Activated CD8-positive, alpha-beta memory T cell treated with anti-CD3 and anti-CD28 coated beads for 1 hour (primary cell): ENCODE measurements at places on chromosomes 2 and 18.

GRCh38 chr2:72144274-72144631 lies 3.4 kb downstream of the CYP26B1 start:
- no peak for DNase-seq

DNA sequence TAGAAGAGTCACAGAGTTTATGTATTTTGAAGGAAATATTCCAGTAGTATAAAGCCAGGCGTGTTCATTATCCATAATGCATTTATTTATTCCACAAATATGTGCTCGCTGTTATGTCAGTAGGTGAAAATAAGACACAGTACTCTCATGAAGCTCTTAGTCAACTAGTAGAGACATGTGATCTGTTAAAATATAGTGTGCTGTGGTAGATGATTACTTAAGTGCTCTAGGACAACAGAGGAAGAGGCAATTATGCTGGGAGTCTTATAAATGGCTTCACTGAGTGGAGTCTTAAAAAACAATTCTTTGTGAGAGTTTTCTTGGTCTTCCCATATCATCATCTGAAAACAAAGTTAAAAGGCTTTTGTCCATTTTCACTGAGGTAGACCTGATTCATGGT lies 457.3 kb downstream of the XIRP2 start:
- DNase-seq = no peak

DNA sequence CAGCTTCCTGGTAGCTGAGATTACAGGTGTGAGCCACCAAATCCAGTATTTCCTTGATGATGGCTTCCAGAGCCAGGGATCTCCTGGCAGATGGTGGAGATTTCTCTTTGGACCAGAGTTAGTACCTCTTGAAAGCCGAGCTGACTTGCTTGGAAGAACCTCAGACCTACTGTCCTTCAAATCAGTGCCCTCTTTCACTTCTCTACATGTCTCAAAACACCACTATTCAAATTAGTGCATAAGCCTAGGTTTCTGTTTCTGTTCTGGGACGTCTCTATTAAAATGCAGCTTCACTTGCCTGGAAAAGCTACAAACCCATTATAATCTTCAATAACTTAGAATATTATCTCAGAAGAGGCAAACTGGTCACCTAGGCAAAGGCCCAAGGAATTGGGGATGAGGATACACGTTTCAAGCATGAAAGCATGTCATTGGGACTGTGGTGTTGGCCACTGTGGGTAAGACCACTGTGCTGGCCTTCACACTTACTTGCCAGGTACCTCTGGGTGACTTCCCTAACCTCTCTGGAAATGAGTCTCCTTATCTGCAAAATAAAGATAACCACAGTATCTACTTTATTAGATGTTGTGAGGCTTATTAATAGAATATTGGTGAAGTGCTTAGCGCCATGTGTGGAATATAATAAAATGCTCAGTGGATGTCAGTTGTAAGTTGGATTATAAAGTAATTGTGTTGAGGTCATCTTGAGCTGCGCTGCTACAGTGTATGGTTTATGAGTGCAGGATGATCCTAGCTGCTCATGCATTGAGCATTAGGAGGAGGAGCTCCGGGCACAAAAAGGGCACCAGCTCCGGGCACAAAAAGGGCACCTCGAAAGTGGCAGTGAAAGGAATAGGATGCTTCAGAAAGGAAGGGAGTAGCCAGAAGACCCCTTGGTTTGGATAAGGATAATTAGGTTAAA lies 84.5 kb downstream of the DOCK10 start:
- DNase-seq = no peak

- no peak for DNase-seq
These were observed 42.5 kb upstream of the FOSL2 start for GRCh38 chr2:28350196-28350595.

DNA sequence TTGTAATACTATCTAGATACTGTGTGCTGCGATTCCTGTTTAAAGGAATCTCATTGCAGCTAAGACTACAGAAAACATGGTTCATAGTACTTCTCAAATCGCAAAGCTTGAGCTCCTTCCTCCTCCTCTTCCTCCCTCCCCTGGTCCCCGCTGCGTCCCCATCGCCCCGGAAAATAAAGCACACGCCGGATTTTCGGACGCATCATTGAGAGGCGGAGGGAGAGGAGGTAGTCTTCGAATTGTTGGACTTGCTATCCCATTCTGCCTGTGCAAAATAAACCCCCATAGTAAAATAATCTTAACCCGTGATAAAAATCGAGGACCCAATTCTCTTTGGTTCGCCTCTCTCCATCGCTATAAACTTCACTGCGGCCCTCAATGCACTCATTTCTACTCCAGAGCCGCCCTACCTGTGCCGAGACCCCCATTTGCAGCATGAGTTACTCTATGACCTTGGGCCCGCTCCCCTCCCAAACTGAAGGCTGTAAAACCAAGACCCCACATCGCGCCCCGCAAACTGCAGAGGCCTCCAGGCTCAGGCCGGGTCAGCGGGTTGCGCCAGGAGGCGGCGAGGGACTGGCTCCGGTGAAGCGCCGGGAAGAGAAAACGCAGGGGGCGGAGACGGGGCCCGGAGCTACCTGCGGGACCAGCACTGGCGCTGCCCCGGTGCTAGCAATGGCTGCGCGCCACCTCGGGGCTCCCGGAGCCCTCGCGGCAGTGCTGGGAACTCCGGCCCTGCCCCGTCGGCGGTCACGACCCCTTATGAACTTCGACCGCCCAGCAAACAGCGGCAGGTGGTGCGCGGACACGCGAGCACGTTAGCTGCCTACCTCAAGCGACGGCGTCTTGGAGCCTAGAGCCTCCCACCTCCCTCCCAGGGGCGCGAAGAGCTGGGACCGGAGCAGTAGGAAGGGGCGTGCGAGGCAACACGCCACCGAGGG lies 649 bp downstream of the ESCO1 start:
- no peak for DNase-seq

DNA sequence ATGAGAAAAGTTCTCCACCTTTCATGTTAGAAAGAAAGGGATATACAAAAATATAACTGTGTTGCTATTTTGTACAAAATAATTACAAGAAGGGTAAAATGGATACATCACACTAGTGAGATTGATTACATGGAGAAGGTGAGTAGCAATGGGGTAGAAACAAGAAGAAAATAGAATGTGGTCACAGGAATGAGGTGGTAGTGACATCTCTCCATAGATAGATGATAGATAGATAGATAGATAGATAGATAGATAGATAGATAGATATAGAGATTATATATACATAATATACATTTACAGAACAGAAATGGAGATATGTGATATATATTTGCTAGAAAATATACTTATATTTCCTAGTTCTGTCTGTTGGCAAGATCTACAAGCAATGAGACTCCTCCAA lies 95.3 kb upstream of the RGPD4 start:
- DNase-seq = no peak

DNA sequence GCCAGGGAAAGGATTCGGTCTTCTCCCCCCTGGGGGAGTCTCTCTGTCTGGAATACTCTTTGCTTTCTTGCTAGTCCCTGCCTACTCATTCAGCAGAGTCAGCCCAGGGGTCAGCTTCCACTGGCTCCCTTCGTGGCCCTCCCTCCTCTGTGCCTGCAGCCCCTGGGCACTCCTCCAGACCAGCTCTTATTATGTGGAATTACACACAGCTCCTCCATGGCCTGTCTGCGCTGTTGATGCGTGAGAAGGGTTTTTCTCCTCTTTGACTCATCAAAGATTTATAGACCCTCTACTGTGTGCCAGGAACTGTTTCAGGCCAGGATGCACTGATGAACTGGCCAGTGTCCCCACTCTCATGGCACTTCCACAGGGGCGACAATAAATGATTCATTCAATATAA lies 44.4 kb downstream of the ST8SIA5 start:
- DNase-seq = no peak

DNA sequence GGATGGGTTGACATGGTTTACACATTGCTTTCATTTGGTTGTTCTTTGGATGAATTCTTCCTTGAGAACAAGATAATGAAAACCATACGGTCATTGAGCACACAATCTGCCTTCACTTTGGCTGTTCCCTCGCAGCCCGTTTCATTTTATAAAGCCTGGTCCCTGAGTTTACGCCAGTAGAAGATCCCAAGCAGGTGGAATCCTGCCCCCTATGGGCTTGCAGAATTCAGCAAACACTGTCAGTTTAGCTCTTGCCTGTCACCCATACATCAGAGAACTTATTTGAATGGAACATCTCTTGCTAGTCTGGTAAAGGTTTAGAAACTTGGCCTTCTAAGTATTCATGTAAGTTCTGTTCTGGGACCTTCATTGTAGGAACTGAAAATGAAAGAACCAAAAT lies 666.4 kb upstream of the ZEB2 start:
- DNase-seq = no peak

- DNase-seq = no peak
These were observed 35.8 kb downstream of the SKOR2 start for GRCh38 chr18:47215554-47216138.

DNA sequence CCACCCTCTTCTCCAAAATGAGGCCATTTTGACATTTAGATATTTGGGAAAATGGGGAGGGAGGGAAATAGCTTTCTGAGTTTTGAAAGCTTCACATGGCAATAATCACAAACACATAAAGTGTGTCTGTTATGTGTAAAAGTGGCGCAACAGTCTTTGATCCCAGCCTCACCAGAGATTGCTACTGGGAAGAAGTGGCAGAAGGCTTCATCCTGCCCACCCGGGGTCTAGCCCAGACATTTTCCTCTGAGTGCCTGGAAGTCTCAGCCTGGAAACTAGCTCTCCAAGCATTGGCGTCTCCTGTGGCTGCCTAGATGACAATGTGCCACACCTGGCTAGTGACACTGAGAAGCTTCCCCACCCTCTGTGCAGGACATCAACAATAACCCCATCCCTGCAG lies 1.7 kb upstream of the LBH start:
- no peak for DNase-seq

GRCh38 chr2:37378411-37378810 lies 34.0 kb downstream of the QPCT start:
- no peak for DNase-seq

GRCh38 chr2:237512774-237513466 lies 25.9 kb downstream of the MLPH start:
- DNase-seq = peak; percentile 58

DNA sequence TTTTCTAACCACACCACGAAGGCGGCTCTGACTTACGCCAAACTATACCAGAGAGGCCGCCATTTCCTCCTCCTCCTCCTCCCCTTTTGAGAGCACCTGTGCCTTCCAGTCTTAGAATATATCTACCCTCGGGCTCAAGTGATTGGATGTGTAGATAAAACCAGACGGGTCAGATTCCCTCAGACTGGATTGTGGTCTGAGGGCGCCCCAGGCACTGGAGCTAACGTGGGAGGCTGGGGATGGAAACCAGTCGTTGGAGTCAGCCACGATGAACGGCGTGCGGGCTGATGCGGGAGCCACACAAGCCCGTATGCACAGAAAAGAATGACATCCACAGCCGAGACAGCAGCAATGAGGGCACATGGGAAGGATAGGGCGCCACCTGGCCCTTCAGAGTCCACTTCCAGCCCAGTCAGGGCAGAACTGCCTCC lies 12.3 kb upstream of the ODC1 start:
- no peak for DNase-seq

- DNase-seq = no peak
These were observed 327.0 kb upstream of the THUMPD2 start for GRCh38 chr2:40106061-40106460.

- no peak for DNase-seq
These were observed 76.8 kb downstream of the CACNB4 start for GRCh38 chr2:152022090-152022489.

DNA sequence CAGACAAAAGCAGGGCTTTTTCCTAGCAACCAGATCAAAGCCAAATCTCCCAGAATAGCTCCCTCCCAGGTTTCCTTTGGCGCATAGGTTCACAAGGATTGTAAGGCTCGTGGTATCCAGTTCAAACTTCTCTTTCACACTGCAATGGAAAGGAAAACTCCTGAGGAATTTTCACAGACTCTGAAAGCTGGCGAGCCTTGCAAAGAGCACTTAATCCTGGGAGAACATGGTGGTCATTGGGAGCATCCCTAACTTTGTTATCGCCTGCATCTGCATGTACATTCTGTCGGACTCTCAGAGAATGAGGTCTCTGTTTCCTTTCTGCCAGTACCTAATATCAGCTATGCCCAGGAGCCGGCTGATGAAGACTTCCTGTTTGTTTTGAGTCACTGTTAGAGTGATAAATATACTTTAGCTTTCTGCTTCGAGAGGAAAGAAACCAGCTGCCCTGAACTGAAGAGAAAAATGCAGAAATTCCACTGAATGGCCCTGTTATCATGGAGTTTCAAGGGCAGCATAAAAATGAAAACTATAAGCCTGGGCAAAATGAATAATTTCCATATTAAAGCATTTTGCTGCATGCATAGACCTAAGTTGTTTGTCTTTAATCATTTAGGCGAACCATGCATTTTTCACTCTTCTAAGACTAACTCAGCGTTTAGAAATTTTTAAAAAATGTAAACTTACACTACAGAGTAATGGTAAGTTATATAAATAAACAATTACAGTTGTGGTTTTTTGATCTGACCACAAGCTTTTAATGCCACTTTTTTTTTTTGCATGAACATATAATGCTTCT lies 76.4 kb upstream of the ZEB2 start:
- no peak for DNase-seq

- DNase-seq = no peak
These were observed 90.5 kb upstream of the FBXO11 start for GRCh38 chr2:47996808-47997207.

DNA sequence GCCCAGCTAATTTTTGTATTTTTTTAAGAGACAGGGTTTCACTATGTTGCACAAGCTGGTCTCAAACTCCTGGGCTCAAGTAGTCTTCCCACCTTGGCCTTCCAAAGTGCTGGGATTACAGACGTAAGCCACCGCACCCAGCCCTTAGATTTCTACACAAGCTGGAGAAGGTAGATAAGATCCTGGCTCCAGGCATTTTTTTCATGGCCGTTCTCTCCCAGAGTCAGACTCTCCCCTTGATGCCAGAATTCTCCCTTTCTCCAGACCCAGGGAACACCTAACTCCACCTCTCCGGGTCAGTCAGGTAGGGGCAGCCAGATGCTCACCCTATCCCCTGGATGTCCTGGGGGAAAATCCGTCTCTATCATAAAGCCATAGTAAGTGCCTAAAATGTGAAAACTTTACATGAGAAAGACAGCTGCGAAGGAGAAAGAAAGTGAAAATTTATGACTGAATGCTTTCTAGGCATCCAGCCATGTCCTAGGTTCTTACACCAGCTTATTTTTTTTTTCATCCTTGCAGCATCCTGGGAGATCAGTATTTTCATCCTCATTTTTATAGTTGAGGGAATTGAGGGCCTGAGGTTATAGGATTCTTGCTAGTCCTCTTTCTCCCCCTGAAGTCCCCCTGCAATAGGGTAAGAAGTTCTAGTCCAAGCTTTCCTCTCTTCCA lies 16.3 kb downstream of the SIX3 start:
- no peak for DNase-seq
